ENCODE measurements at places on chromosomes 16 and 17.
A peak's percentile ranks its signal among the peaks of the same experiment; 100 is the strongest.

DNA sequence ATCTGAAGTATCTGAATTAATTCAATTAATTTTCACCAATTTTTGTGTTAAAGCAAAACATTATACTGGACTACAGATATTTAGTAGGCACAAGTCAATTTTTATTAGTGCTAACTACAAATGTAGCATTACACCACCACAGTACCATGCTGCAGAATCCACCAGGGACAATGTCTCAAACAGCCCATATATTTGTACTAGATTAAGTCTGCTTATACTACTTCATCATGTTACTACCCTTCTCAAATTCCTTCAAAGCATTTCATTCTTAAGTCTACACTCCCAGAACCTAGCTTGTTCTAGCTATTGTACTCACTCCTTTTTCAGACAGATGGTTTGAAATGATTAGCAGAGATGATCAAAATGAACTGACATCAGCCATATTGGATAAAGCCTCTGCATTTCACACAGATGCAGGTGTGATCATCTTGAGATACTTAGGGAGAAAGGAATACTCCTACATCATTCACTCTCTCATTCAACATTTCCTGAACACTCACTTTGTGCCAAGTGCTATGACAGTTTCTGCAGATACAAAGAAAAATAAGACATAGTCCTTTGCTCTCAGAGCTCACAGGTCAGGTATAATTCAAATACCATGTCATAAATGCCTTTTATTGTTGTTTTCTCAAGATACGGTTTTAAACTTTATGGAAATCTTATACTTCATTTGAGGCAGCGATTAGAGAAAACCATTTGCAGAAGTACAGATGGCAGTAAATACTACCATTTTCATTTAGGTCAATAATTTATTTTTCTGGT is 47.7 kb downstream of the SMURF2 start:
- no peak for DNase-seq

DNA sequence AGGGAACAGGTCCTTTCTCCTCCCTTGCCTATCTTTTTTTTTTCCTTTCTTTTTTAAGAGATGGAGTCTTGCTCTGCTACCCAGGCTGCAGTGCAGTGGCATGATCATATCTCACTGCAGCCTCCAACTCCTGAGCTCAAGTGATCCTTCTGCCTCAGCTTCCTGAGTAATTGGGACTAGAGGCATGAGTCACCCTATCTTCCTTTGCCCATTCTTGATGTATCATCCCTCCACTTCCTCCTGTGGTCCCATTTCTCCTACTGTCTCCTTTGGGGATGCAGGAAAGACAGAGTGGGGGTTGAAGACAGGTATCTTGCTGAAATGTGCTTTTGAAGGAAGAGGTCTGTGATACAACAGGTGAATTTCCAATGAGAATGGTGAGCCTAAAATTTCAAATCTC is 5.5 kb downstream of the MYO19 start:
- no peak for DNase-seq

- no peak for DNase-seq
These were observed 3.2 kb downstream of the SNTB2 start for GRCh38 chr16:69190046-69190588.

DNA sequence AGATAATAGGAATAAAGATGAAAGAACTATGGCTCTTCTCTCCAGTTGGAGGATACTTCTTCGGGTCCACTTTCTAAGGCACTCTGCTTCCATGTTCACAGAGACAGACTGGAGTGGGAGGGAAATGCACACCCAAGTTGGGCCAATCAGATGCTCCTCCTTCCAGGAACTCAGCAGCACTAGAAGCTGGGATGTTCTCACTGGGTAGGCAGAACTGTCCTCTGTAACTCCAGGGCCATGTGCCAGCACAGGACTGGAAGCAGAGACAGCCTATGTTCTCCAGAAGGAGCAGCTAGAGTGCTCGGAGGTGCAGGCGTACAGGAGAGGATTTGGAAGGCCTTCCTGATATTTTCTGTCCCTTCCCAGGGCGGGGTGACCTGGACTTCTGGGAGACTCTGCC is 49.9 kb upstream of the SREBF1 start:
- no peak for DNase-seq

DNA sequence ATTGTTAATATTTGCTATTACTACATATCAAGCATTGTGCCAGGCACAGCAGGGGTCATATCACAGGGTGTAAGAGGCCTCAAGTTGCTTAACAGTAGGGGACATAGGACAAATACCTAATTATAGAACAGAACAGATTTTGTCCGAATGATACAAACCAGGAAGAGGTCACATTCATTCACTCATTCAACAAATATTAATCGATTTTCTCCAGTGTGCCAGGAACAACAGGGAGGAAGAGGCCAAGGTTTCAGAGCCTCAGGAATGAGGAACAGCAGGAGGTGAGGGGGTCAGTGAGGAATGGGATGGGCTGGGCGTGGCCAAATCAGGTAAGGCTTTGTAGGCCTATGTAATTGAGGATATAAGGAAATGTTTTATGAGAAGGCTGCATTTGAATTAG is 11.2 kb upstream of the CHST4 start:
- no peak for DNase-seq

DNA sequence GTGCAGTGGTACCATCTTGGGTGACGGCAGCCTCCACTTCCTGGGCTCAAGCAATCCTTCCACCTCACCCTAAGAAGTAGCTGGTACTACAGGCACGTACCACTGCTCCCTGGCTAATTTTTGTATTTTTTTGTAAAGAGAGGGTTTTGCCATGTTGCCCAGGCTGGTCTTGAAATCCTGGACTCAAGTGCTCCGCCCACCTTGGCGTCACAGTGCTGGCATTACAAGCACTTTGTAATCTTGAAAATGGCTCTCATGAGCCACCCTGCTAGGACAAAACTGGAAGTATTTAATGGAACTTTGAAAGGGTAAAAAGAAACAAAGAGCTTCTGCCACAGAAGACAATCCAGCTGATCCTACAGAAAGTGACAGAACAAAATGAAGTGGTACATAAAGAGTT is 9.2 kb downstream of the SUMO2 start:
- no peak for DNase-seq

GRCh38 chr17:55172612-55173011 is 92.1 kb upstream of the HLF start:
- DNase-seq = no peak

GRCh38 chr17:75645501-75645888 is 12.3 kb downstream of the SMIM5 start:
- no peak for DNase-seq

- no peak for DNase-seq
These were observed 59.3 kb downstream of the IKZF3 start for GRCh38 chr17:39804839-39805238.

DNA sequence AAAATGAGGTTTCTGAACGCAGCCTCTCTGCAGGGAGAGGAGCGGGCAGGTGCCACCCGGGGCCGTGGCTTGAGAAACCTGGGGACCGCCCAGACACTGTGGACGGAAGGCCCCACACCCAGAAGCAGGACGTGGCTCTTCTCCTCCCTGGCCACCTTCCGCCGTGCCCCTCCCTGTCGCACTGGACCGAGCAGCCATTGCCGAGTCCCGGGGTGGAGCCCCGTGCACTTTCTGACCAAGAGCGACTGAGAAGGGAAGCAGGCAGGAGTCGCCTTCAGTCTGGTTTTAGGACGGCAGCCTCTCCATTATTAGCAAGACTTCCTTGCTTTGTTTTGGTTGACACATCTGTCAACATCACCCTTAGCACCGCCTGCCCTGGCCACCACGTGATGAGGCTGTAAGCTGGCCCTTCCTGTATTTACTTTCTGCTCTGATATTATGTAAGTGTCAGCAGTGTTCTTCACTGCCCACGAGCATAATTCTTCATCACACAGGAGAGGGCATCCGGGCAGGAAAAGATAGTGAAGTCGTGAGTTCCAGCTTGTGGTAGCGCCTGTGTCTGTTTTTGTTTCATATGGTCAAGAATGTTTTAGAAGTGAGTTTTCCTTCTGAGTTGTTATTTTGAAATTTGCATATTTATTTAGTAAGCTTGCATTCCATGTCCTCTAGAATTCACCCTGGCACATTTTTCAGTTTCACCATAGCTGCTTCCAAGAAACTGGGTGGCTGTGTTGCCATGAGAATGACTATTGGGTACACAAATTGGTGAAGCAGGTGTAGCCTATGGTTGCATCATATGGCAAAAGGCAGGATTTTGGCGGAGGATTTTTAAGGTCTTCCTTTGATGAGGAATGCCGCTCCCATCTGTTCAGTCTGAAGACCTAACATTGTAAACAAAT is 1.0 kb downstream of the HERPUD1 start:
- DNase-seq = no peak

- no peak for DNase-seq
These were observed 115.4 kb downstream of the METRNL start for GRCh38 chr17:83194761-83195329.

- DNase-seq = no peak
These were observed 19.8 kb upstream of the PIK3R6 start for GRCh38 chr17:8887301-8887700.

DNA sequence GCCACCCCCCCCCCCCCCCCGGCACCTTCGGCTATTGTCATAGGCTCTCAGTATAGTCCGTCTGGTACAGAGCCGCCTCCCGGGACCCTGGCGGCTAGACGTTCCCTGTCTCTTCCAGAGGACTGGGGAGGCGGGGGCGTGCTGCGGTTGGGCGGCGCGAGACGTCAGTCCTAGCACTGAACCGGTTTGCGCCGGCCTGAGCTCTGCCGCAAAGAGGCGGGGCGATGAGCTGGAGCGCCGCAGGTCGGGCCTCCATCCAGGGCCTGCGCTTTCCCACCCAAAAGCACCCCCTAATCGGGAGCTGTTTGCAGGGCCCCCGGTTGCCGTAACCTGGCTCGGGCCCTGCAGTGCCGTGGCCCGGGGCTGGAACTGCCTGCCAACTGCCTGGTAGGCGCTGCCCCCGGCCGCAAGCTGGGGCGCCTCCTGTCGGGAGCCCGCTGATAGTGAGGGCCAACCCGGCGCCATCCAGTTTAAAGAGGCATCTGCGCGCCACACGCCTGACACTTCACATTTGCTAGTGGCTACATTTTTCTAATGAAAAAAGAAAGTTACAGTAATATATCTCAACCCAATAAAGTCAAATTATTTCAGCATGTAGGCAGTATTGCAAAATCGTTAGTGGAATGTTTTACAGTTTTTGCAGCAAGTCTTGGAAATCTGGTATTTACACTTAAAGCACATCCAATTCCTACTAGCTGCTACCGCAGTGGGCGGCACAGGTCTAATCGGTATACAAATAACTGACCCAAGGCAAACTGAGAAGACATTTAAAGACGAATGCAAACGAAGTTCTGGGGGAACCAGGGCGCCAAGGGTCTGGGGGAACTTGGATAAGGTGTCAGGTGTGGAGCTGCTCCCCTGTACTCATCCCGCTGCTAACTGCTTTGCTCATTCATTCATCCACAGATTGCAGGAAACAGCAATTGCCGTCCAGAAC is 753 bp upstream of the USP22 start:
- DNase-seq = peak; percentile 80

- no peak for DNase-seq
These were observed 21.4 kb downstream of the RPS6KB1 start for GRCh38 chr17:59914274-59914854.

DNA sequence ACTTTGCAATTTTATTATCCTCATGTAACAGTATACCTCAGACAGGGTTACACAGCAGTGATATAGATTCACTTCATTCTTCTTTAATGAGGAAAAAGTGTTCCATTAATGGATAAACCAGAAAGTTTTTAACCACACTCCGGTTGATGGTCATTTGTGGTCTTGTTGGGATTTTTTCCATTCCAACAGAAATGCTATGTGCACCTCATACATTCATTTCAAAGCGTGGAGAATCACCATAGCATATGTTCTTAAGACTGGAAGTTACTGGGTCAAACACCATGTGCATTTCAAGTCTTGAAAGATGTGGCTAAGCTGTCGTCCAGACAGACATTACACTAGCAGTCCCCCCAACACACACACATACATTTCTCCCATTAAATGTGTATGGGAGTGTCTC is 245.8 kb upstream of the CDH5 start:
- DNase-seq = no peak

DNA sequence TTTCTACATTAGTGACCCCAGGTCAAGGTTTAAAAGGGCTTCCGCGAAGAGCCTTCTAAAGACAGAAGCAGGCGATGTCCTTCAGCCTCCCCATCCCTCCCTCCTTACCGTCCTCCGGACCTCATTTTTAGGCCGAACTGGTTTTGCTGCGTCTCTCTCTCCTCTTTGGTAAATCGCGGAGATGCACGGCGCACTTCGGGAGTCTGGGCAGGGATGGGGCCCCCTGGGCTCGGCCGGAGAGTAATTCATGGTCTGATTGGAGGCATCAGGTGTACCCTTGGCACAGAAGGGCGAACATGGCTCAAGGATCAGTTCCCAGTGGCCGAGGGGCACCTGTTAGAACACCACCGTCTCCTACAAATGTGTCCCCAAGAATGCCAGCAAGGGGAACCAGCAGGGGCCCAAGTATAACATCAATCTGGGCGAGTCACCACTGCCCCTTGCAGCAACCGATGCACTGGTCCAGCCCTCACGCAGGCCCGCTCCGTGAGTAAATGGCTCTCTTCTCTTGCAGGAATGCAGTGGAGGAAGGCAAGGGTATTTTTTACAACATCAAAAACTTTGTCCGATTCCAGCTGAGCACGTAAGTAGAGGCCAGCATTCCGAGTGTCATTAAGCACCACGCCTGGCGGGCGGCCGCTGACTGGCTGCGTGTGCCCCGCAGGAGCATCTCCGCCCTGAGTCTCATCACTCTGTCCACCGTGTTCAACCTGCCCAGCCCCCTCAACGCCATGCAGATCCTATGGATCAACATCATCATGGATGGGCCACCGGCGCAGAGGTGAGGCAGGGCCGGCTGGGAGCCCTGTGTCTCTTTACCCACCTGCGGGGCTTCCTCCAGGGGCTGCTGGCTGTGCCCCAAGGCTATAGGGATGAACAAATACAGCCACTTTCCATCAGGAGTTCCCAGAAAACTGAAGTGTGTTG is 45.6 kb downstream of the MEAK7 start:
- no peak for DNase-seq

GRCh38 chr16:86590501-86591144 is 12.3 kb downstream of the FOXL1 start:
- no peak for DNase-seq

GRCh38 chr16:88651276-88651988 is 579 bp upstream of the CYBA start:
- no peak for DNase-seq

DNA sequence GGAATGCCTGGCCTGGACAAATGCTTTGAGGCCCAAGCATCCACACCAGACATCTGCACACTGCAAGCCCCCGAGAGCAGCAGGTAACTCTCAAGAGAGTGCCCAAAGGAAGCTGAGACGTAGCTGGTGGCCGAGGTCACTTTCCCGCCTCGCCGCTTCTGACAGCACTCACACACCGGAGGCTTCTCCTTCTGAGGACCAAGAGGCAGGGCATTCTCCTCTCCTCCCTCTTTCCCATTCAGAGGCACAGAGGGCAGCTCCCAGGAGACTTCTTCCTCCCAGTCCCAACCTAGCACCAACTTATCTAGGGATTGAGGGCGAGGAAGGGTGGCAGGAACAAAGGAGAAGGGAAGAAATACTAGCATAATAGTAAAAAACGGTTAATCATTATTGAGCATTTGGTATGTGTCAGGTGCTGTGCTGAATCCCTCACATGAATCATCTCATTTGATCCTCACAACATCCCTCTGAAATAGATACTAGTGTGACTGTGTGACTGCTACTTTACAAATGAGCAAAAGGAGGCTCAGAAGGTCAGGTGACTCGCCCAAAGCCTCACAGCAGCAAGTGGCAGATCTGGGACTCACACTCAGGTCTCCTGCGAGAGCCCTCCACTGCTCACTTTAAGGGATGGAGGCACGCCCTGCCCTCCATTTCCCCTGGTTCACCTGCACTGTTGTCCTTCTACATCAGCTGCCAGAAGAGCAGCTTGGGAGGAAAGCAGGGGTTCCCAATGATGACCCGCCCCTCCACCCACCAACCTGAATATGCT is 41.8 kb downstream of the MYO18A start:
- DNase-seq = no peak

Measured in NCI-H1417 treated with DMSO at 0.1 percent for 48 hours (cell line).